Right renal pelvis (tissue), 4 donors: ENCODE measurements at places on chromosomes 16 and 17.

- DNase-seq, result no peak
Observed at GRCh38 chr17:50687200-50688066, 20.3 kb downstream of the ANKRD40 start.

DNA sequence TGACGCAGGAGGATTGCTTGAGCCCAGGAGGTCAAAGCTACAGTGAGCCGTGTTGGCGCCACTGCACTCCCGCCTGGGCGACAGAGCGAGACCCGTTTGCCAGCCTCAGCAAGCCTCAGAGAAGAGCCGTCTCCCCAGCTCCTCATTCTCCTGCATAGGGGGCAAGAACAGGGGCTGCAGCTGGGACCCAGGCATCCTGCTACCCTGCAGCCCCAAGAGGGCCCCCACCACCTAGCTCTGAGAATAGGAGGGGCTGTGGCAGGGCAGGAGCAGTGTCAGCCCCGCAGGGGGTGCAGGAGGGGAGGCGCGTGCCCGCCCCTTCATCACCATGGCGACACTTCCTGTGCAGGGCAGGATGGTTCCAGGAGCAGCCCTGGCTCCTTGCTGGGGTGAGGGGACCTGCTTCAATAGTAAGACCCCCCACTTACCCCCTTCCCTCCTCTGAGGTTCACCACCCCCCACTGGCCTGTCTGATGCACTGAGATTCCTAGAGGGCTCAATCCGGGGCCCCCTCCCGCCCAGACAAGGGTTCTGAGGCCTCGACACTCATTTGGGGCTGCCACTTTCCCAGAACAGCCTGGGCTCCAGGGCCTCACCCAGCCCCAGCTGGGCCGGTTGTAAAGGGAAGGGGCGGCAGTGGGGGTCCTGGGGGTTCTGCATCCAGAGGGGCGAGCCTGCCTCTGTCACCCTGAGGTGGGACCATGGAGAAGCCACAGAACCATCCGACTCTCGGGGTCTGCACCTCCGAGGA, 20.2 kb downstream of the VASN start:
- no peak for DNase-seq

- no peak for DNase-seq
Observed at GRCh38 chr17:45954914-45955313, 44.1 kb upstream of the STH start.

GRCh38 chr17:6684460-6684783, 28.7 kb downstream of the SLC13A5 start:
- no peak for DNase-seq

DNA sequence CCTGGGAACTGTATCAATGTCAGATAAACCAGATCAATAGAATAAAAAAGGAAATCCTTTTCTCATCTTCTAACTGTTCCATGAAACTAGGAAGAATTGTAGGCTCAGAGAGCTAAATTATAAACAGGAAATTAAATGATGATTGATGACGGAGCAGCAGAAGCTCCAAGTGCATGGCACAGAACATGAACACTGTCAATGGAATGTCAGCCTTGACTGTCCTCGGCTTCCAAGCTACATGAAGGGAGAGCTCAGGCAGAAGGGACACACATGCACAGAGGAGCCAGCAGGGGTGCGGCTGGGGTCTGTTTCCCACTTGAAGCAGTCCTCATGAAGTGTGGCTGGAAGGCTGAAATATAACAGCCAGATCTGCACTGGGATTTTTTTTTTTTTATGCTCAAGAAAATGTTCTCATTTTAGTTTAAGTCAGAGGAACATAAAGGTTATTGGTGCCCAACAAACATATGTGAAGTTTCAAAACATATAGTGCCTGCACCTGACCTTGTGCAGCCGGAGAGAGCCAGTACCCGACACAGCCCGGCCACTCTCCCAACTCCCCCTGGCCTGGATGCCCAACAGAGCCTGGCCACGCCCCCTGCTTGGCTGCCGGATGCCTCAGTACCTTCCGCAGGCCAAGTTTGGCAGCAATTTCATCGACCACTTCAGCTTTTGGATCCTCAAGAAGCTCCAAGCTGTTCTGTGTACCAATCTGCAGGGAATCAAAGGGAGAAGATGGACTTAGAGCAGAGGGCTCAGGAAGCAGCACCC, 37.0 kb downstream of the NPLOC4 start:
- no peak for DNase-seq

GRCh38 chr17:36812762-36813161, 124.5 kb upstream of the LHX1 start:
- DNase-seq, result no peak

- no peak for DNase-seq
Observed at GRCh38 chr16:56311208-56312027, 113.9 kb downstream of the AMFR start.
